Inflammatory macrophage treated with lipopolysaccharide for 1 hour (primary cell): ENCODE measurements at places on chromosomes 1 and 21.

GRCh38 chr1:36284517-36284916, 21.7 kb upstream of the SH3D21 start:
- no peak for DNase-seq

DNA sequence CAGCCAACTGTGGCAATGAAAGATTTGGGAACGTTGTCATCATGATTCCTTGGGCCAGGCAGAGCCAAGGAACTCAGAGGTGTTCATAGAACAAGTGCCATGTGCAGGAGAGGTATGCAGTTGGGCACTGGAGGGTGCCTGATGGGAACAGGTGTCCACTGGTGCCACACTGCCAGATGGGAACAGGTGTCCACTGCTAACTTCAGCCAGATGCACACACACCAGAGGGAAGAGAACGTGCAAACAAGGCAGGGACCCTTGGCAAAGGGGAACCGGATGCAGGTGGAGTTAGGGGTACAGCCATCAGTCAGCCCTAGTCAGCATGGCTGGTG, 13.5 kb downstream of the OLFML2B start:
- DNase-seq: no peak

DNA sequence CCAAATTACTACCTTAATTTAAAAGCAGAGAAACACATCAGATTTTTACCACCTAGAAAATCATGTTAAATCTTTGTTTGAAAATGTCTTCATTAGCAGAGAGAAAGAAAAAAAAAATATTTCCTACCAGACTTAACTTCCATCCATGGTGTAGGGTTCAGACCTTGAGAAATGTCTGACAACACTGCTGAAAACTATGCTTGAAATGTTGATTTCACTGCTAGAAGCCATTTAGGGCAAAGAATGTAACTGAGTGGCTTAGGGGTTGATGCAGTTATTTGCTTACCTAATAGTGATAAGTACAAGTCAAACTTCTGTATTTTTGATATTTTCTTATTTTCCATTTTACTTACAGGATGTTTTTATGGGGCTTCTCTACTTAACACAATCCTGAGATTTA, 495.6 kb upstream of the NEGR1 start:
- DNase-seq: no peak

GRCh38 chr1:193421487-193421886, 235.1 kb upstream of the B3GALT2 start:
- DNase-seq: no peak

GRCh38 chr1:56074007-56074651, 505.2 kb downstream of the PLPP3 start:
- no peak for DNase-seq

- DNase-seq: peak; percentile 54
These were observed 2.8 kb downstream of the CD48 start for GRCh38 chr1:160708801-160709200.

GRCh38 chr1:177012342-177012925, 152.1 kb downstream of the ASTN1 start:
- no peak for DNase-seq

DNA sequence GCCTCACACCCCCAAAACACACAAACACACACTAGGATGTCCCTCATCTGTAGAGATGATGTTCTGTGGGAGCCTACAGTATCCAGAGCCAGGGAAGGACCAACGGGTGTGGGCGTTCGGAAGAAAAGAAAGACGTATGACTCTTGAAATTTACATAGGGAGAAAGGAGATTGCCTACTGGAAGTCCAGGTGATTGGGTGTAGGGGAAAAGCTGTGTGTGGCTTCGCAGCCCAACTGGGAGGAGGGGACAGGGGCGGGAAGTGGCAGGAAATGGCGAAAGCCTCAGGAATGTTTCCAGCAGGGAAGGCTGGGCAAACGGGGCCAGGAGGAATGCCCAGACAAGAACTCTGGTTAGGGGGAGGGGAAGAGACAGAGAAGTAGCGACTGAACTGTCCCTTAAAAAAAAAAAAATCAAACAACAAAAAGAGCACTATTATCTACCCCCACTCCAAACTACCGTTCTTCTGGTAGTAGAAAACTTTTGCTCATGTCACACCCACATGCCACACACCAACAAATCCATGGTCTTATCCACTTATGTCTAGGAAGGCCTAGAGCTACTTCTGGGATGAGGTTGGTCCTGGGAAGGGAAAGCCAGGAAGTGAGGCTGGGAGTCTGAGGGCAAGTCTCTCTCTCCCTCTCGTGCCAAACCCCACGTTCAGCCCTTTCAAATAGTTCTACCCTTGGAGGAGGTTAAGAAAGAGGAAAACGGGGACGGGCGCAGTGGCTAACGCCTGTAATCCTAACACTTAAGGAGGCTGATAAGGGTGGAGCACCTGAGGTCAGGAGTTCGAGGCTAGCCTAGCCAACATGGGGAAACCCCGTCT, 1.8 kb upstream of the CKS1B start:
- no peak for DNase-seq

- DNase-seq: no peak
These were observed 212.0 kb downstream of the SLC45A1 start for GRCh38 chr1:8529901-8530300.

- no peak for DNase-seq
These were observed 934.2 kb downstream of the TTLL7 start for GRCh38 chr1:83064589-83065242.

- DNase-seq: no peak
These were observed 162.5 kb upstream of the RNPC3 start for GRCh38 chr1:103363008-103363365.
